ENCODE measurements at places on chromosomes 12 and 14.

DNA sequence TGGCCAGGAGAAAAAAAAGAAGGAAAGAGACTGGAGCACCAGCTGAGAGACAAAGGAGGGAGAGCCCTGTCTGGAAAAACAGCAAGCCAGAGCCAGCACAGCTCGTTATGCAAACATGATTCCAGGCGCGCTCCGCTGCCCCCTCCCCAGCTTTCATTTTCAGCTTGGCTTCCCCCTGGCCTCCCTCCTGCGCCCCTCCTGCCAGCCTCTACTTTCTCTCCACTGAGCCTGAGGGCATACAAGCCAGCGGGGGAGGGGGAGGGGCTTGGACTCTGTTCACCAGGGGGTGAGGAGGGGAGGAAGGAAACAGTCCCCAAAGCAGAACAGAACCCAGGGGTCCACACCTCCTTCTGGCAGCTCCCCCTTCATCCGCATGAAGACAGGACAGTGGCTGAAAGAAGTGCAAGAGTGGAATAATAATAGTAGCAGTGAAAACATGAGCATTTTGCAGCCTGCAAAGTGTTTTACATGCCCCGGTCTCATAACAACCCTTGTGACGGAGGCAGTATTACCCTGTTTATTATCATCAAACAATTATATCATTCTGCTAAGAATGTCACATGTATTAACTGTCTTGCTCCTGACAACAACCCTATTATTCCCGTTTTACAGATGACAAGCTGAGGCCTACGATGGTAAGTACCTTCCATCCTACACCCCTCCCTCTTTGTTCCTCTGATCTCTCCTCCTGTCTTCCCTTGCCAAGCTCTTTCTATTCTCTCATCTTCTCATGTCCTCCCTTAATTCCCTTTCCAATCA lies 24.2 kb downstream of the SMUG1 start:
- DNase-seq = no peak

- DNase-seq = no peak
These were observed 684.9 kb upstream of the TMEM132C start for GRCh38 chr12:127582074-127582473.

- no peak for DNase-seq
These were observed 14.7 kb downstream of the PTCSC3 start for GRCh38 chr14:36161776-36162175.

DNA sequence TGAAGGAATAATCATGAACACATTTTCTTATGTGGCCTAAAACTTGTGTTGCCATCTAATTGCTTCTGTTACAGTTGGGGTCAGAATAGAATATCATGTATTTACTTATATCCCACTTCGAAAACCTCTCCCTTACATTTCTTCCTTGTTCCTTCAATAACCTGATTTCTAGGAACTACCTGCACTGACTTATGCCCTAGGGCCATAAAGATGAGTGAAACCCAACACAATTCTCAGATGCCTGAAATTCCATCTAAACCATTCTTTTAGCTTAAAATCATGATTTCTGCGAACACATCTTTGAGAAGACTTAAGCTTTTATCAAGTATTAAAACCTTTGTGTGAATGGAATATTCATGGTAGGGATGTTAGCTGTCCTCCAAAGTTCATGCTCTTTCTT lies 142.7 kb downstream of the SNAPC1 start:
- no peak for DNase-seq

GRCh38 chr14:47442211-47442610 lies 233.2 kb downstream of the MDGA2 start:
- DNase-seq = no peak

GRCh38 chr14:90177539-90178189 lies 78.7 kb upstream of the PSMC1 start:
- no peak for DNase-seq

GRCh38 chr12:15216036-15216889 lies 5.0 kb downstream of the RERG start:
- DNase-seq = no peak

DNA sequence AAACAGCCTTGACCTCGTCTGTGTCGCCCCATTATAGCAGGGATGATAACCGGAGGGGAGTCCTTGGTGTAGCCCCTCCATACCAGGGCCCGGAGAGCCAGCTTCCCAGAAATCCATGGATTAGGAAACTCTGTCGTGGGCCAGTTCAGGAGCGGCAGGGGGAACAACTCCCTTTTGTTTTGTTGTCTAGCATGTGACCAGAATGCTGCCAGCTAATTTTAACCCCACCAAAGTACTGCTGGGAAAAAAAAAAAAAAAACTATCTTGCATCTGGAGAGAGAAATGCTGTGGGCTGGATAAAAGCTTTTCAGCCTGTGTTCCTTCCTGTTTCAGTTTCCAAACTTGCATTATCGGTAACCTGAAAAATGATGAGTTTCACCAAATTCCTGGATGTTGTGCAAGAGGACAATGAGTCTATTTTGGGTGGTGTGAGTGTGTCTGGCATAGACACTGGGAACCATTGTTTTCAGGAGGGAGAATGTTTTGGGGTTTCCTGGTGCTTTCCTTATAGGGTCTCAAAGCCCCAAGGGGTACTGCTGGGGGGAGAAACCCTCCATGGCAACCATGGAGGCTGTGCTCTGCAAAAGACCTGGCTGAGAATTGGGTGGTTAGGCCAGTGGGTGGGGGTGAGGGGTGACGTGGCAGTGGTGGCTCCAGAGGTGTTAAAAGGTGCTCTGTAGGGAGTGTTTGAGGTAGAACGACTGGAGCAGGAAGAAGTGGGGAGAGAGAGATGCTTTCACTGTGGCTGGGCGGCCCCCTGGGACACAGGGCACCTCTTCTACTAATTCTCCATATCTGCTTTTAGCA lies 14.9 kb upstream of the IRF2BPL start:
- peak; percentile 40 for DNase-seq

GRCh38 chr12:47651368-47652254 lies 54.2 kb downstream of the RPAP3 start:
- DNase-seq = peak; percentile 32

DNA sequence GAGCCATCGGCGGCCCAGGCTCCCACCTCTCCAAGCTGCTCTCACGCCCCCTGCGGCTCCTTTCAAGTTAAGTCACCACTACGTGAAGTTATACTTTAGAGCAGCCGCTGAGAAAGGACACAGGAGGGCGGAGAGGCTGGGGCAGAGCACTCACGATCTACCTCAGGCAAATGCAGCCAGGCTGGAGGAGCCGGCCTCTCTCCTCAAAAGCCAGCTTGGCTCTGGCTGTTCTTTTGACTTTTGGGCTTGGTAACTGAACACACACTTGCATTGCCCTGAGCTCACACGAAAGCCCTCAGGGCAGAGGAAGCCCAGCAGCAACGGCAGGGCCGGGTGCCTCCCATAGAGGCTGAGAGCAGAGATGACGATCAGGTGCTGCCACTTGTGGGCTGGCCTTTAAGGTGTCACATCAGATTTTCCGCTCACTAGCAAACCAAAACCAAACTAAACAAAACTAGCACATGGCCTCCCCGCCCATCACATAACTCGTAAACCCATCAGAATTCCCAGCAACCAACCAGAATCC lies 75.2 kb downstream of the PITPNM2 start:
- peak; percentile 68 for DNase-seq

- DNase-seq = no peak
These were observed 36.0 kb downstream of the EGLN3 start for GRCh38 chr14:33914676-33915516.

DNA sequence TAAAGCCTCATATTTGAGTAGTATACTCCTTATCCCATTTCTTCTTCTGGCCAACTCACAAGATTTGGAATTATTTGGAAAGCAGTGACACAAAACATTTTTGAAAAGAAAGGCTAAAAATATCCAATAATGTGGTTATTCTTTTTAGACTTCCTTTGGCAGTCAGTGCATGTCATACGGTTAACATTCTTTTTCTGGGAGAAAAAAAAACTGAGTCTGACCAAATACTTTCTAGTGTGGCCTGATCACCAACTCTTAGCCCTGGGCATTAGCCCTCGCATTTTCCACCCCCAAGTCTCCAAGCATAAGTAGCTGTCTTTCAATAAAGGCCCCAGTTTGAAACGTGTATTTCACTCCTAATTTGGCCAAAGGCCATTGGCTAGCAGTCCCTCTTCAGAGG lies 5.9 kb downstream of the RASSF3 start:
- DNase-seq = no peak

DNA sequence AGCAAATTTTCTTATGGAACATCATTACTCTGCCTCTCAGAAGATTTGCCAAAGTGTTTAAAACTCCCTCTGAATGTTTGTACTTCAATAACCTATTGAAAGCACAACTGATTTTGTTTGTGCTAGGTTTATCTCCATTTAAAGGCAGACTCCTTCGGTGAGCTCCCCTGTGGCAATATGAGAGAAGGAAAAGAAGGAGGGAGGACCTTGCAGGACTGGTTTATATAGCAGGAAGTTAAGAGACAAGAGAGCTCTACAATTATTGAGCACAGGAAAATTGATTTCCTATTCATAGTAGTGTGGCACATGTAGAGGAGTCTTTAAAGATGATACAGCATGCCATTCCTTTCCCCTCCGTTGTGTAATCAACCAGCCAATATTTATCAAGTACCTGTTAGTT lies 75.5 kb downstream of the PDE3A start:
- DNase-seq = no peak

DNA sequence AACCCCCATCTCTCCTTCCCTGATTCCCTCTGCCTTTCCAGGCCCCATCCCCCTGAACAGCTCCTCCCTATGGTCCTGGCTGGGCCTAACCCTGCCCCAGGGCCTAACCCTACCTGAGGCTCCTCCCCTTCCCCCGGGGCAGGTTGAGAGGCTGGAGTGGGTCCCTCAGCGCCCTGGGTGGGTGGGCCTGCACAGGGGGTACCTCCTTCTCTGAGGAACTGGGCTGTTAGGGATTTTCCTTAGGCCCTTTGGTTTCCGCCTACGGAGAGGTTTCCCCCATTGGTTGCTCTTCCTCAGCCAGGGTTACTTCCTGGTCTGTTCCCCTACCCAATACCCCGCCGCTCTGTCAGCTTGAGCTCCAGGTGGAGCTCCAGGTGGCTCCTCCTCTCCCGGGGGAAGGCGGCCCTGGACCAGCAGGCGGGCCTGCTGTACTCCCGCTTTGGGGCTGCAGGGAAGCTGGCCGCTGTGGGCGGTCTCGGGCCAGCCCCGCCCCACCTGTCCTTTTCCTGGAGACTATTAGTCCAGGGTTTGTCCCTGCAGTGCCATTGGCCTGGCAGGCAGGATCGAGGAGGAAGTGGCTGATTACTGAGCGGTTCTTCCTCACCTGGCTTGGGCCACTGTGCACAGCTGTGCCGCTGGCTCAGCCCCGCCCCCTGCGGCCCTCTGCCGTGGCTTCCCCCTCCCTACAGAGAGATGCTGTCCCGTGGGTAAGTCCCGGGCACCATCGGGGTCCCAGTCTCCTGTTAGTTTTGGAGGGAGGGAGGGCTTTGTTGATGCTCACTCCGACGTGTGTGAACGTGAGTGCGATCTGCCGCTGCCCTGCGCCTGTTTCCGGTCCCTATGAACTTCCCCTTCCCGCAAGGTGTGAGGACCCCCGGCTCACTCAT lies 2.5 kb downstream of the C12orf57 start:
- DNase-seq = peak; percentile 38

DNA sequence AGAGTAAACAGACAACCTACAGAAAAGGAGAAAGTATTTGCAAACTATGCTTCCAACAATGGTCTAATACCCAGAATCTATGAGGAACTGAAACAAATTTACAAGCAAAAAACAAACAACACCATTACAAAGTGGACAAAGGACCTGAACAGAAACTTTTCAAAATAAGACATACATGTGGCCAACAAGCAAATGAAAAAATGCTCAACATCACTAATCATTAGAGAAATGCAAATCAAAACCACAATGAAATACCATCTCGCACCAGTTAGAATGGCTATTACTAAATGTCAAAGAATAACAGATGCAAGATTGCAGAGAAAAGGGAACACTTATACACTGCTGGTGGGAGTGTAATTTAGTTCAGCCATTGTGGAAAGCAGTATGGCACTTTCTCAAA lies 125.8 kb downstream of the C12orf42 start:
- no peak for DNase-seq

GRCh38 chr14:106029959-106030358 lies 503.6 kb downstream of the TMEM121 start:
- no peak for DNase-seq

DNA sequence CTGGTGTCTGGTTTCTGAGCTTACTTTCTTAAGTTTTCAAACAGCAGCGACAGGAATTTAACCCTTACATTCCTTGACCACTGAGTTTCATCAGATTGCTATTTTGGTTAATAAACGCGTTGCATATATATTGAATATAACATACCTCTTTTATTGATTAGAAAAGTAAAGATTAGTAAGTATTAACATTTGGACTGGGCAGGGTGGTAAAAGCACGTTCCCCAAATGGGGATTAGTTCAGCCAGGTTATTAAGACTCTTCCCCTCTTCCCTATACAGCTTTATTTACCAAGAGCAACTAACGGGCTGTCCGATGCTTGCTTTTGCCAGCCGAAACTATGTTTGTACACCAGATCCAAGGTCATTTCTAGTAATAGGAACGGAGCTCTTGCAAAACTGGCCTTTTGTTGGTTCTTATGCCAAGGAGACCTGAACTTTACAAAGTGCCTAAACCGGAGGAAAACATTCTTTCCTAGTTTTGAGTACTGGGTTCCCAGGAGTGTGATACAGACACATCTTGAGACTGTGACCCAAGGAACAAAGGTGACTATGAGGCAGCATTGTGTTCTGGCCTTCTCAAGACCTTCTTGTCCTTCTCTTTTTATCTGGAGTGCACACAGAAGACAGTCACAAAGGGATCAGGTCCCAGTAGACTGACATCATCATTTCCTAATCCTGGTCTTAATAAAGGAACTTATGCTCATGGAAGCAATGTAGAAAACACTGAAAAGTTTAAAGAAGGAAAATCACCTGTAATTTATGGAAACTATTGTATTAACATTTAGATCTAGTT lies 2.6 kb downstream of the GLRX5 start:
- DNase-seq = no peak

DNA sequence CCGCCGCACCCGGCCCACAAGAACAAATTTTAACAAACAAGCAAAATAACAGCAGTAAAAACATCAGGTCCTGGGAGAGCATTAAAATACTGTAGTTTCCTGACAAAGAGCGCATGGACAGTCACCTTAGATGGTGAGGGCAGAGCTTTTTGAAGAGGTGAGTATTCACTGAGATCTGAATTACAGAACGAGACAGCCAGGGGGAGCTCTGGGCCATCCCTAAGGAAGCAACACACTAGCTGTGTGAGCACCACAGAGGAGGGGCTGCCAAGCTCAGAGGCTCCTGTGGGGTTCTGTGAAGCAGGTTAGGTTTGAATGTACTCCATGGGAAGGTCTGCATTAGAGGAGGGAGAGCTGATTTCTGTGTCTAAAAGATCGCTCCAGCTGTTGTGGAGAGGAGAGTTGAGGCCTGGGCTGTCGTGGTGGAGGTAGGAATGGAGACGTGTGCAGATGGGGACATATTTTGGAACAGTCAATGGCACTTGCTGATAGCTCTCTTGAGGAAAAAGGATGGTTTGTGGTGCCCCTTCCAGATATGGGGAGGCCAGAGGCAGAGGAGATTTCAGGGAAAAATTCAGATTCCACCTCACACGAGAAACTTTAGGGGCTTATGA lies 72.9 kb downstream of the TRAFD1 start:
- peak; percentile 27 for DNase-seq
